CMK (cell line): ENCODE measurements at places on chromosomes 16 and 17.

GRCh38 chr17:8109661-8110455, 8.5 kb downstream of the ALOXE3 start:
- DNase-seq: no peak

DNA sequence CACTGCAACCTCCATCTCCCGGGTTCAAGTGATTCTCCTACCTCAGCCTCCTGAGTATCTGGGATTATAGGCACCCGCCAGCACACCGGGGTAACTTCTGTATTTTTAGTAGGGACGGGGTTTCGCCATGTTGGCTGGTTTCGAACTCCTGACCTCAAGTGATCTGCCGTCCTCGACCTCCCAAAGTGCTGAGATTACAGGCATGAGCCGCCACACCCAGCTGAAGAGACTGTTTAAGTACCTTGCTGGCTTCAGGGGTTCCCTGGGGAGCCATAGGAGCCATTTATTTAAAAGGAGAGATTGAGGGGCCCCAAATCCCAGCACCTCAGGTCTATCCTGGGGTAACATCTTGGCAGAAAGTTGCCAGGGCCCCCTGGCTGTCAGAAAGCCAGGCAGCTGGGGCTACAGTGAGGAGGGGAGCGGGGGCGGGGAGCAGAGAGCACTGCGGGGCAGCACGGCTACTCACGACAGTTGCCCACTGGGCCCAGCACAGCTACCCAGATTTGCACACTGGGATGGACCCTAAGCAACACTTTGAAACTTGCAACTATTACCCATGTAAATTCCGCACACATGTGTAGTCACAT, 1.6 kb downstream of the SNAI3 start:
- DNase-seq: no peak

- no peak for DNase-seq
These were observed 31.1 kb upstream of the CPNE2 start for GRCh38 chr16:57061084-57061905.

DNA sequence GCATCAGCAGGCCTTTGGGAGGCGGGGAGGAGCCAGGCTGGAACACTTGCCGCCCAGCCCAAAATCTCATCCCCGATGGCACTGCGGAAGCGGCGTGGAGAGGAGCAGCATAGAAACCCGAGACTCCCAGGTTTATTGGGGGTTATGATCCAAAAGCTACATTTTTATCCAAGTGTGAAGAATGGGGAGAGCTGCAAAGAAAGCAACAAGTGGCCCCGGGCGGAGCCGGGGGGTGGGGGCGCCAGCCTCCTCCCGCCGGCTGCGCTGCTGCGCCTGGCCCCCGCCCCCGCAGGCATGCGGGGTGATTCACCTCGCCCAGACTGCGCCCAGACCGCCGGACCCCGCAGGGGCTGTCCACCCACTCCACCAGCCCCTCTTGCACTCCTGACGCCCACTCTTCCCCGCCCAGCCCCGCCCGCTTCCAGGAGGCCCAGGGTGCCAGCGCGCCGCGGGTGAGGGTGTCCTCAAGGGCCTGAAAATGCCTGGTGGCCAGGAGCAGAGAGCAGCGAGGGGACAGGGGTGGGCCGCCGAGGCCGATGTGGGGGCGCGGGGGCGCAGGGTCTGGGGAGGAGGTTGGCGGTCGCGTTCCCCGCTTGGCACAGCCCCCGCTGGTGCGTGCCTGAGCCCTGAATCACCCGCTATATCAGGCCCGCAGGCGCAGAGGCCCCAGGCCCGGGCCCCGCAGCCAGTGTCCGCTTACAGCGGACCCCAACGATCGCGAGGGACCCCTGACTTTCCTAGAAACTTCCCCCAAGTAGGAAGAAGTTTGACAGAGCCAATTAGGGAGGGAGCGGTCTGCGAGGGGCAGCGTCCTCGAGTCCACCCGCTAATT, 1.3 kb downstream of the CAVIN1 start:
- no peak for DNase-seq

DNA sequence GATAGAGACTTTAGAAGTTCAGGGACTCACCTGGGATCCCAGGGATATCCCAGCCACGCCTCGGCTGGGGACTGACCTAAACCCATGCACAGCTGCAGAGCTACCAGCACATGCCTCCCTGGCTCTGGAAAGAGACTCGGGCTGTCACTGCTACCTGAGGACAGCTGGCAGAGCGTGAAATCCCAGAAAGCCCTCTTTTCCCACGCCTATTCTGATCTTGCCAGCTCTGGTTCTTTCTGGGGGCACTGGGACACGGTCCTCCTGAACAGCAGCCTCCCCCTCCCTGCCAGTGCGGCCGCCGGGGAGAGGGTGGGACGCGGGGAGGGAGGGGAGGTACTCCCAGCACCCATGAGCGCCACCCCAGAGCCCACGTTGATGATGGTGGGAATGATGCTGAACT, 10.8 kb downstream of the P2RX5 start:
- no peak for DNase-seq

- no peak for DNase-seq
These were observed 75.8 kb downstream of the UTP18 start for GRCh38 chr17:51335883-51336822.

DNA sequence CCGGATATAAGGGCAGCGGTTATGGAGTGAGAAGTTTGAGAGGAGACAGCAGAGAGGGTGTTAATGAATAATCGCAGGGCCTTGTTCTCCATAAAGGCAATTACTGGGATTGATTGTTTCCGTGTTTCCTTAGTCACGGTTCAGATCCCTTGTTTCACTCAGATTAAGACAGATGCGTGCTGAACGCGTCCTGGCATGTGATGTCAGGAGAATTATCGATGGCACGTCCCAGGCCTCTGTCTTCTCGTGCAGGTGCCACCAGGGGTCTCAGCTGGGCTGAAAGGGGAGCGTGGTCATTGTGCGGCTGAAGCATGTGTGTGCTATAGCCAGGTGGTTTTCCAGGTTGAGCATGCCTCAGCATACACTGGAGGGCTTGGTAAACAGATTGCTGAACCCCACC, 142.4 kb upstream of the NOL11 start:
- no peak for DNase-seq

DNA sequence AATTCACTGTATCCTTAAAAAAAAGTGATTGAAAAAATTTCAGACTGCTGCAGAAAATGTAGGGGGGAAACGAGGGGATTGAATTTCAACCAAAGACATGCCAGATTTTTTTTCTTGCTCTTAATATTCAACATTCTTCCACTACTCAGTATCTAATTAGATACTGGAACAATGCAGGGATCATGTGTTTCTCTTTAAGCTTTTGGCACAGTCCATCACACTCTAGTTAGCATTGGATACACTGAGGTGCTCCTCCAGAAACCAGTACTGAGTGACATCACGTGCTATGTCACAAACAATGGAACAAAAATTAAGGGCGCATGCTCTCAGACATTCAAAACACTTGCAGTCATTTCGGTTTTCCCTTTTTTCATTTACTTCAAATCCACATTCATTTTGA, 298.6 kb upstream of the PSMD7 start:
- no peak for DNase-seq

- no peak for DNase-seq
These were observed 471.9 kb downstream of the HS3ST3B1 start for GRCh38 chr17:14772776-14773175.

- no peak for DNase-seq
These were observed 167.8 kb downstream of the KATNIP start for GRCh38 chr16:27717726-27718125.

DNA sequence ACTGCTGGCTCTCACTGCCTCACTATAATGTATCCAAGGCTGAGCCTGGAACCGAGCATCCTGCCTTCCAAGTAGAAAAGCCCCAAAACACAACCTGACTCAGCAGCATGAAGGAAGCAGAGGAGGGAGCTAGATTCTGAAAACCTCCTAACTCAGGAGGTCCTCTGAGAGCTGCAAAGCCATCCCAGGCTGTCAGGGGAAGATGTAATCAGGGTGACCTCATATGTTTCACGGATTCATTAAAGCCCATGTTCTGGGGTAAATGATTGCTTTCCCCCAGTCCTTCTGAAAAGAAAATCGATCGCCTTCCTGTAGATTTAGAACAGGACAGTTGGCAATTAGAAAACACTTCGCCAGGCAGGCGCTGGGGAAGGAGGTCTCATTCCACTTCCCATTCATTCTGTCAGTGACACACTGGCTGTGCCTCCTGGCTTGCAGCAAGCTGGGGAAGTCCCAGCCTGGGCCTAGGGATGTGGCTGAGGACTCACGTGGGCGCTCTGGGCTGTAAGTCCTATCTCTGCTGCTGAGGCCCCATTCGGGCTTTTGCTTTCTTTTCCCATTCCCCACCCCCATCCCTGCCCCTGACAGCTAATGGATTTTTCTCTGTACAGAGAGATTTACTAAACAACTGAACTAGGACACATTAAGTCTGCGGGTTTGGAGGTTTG, 75.7 kb upstream of the TMEM132E start:
- DNase-seq: no peak

GRCh38 chr16:2231016-2231931, 5.0 kb upstream of the DNASE1L2 start:
- DNase-seq: no peak

DNA sequence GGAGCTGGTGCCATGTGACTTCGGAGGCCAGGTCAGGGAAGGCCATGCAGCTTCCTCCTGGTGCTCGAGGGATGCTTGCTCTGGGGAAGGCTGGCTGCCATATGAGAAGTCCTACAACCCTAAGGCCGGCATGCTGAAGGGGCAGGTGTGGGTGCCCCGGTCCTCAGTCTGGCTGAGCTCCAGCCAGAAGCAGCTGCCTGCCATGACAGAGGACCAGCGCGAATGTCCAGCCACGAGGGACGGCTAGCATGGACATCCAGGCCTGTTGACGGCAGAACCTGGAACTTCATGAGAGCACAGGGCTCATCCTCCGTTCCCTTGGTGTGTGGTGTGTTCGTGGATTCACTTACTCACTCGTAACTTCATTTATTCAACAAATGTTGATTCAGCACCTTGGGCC, 140.6 kb downstream of the IRF8 start:
- no peak for DNase-seq

- no peak for DNase-seq
These were observed 116.7 kb upstream of the CHMP6 start for GRCh38 chr17:80874866-80875445.

DNA sequence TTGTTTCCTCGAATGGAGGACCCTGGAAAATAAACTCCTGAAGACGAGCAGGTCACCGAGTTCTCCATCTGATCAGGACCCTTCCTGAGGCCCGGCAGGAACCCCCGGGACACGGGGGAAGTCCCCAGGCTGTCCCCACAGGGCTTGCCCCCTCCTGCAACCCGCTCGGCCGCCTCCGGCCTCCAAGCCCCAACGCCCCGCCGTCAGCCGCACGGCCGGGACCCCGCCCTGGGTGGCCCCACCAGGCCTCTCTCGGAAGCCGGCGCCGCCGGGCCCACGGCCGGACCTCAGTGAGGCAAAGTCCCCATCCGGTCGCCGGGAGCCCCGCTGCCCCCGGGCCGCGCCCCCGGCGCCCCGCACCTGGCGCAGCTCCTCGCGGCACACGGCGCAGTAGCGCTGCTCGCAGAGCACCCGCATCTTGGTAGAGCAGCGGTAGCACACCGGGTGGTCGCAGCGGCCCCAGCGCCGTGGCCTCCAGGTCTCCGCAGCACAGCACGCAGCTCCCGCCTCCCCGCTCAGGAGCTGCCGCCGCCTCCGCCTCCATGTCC, 383 bp downstream of the ZNF598 start:
- no peak for DNase-seq

- no peak for DNase-seq
These were observed 146.1 kb downstream of the IRF8 start for GRCh38 chr16:86044881-86045590.

- peak; percentile 22 for DNase-seq
These were observed 53.4 kb downstream of the MFSD11 start for GRCh38 chr17:76791053-76791980.

DNA sequence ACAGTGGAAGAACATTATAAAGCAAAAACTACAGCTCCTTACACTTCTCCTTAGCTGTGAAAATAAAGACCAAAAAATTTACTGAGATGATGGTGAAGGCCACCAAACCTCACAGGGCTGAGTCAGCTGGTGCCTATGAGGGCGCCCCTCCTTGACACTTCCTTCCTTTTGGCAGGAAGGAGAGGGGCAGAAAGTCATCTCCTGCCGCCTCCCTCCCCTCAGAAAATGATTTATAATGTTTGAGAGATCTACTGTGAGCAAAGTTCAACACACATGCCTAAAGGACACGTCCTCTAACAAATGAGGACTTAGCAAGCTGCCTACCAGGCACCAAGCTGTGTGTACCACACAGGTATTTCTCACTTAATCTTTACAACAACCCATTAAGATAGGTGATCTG, 245.7 kb downstream of the PRKCA start:
- no peak for DNase-seq

GRCh38 chr16:65213866-65214595, 92.2 kb upstream of the CDH11 start:
- no peak for DNase-seq

DNA sequence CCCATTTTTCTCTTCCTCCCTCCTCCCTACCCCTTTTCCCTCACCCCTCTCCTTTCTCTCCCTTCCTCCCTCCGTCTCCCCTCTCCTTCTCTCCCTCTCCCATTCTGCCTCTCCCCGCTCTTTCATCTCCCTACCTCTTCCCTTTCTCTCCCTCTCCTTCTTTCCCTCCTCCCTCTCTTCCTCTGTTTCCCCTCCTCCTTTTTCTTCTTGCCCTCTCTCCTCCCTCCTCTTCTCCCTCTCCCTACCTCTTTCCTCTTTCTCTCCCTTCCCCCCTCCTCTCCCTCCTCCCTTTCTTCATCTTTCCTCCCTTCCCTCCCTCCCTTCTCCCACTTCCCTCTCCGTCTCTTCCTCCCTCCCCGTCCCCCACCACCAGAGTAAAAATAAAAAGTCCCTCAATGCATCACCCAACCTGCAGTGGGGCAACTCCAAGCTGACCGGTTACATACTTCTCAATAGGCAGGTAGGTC, 10.4 kb downstream of the CHD9NB start:
- DNase-seq: no peak

- DNase-seq: no peak
These were observed 745 bp downstream of the PYY start for GRCh38 chr17:43952724-43953666.

DNA sequence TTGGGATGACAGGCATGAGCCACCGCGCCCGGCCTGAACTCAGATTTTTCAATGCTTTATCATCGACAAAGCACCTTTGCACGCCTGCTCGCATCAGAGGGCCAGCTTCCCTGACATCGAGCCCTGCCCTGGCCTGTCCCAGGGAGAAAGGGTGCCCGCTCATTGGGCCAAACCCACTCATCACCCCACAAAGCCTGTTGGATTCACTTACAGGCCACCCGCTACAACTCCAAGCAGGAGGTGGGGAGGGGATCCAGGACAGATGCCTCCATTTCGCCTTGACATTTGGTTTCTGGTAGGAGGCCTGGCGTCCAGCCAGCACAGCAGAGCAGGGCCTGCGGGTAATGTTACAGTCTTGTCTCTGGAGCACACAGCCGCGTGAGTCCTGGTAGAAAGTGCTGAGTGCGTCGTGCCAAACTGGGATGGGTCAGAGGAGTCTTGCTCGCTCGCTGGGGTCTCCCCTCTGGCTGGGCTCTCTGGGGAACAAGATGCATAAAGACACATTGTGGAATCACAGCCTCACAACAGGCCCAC, 19.8 kb downstream of the SMTNL2 start:
- no peak for DNase-seq

GRCh38 chr16:89931305-89931896, 8.3 kb downstream of the TUBB3 start:
- no peak for DNase-seq
